ENCODE measurements at places on chromosomes 13 and 19. TPM values are rescaled to one million over a fixed set of nuclear protein-coding genes. Genes with fewer than 3 reads are reported as not detected.

The ZNF581 gene
- polyA plus RNA-seq = 24.9 TPM

The KIR3DL1 gene
- not detected for polyA plus RNA-seq

The URAD gene
- not detected for polyA plus RNA-seq

The PPM1N gene
- 10.5 TPM for polyA plus RNA-seq

The CAB39L gene
- polyA plus RNA-seq = 2.3 TPM

The RNF113B gene
- not detected for polyA plus RNA-seq

The LPAR2 gene
- polyA plus RNA-seq = 5.2 TPM

GRCh38 chr13:92255526-92255925 is 857.1 kb downstream of the GPC5 start:
- no peak for DNase-seq

DNA sequence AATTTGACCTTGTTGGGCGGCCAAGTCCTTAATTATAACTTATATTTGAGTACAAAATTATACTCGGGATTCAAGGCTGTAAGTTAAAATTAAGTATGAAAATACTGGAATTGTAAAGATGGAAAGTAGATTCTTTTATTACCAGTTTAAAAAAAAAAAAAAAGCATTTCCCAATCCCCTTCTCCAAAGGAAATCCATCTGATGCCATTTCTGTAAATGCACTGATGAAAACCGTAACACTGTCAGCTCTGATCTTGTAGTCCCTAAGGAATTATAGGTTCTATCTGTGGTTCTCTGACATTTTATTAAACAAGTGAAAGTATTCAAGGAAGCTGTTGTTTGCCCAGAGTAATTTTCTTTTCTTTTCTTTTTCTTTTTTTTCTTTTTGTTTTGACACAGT is 41.6 kb upstream of the HNRNPA1L2 start:
- no peak for DNase-seq

DNA sequence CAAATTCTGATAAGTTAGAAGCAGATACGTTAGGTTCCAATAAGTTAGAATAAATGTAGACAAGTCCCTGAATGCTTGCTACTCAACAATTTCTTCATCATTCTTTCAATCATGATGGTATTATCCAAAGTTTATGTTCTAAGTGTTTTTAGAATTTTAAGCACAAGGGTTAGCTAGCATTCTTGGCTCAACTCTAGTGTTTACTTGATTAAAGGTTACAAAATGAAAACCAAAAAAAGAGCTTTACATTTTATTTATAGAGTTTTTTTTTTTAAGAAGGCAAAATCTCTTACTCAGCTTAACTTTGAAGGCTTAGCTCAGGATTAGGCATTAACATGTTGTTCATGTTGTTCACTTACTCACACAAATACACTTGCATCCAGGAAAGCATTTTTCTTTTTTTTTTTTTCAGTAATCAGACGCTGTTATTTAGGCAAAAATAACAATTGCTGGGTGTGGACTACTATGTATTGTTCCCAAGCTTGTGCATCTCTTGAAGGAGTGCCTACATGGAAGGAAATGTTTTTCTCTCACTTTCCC is 420.6 kb downstream of the DCT start:
- no peak for DNase-seq

DNA sequence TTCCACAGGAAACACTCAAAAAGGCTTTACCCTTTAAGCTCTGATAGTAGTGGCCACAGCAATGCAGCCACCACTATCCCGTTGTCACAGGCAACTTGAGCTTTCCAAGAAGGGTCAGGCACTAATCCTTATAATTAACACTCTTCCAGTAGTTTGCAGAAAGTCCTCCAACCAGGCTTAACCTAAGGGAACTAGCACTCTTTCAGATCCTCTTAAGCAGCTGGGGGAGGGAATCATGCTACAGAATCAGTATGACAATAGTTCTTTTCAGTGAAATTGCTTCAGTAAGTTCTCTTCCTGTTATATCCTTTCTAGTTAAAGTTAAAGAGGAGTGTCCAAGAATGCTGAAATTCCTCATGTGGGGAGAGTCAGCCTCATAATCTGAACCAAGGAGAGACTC is 82.2 kb downstream of the TNFSF11 start:
- no peak for DNase-seq

DNA sequence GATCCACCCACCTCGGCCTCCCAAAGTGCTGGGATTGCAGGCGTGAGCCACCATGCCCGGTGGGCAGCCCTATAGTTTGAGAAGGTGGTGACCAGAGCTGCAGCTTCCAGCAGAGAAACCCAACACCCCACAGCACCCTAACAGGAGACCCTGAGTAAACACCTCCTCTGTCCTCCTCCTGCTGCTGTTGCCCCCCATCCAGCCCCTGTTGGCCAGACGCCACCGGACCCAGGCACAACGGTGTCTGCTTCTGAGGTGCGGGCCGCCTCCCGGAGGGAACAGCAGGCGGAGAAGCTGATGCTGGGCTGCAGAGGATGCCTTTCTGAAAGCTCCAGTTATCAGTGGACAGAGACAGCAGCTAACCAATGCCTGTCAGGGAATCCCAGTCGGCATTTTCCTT is 175.5 kb downstream of the COL4A1 start:
- DNase-seq = no peak

DNA sequence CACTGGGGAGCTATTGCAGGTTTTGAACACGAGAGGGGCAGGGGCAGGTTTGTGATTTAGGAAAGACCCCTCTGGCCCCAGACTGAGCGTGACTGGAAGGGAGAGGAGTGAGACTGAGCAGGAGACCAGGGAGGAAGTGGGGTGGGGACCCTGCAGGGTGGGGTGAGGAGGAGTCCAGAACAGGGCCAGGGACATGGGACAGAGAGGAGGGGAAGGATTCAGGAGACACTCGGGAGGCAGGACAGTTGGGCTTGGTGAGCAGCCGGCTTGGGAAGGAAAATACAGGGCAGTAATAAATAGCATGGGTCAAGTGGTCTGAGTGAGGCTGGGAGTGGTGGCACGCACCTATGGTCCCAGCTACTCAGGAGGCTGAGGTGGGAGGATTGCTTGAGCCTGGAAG is 9.4 kb downstream of the FOSB start:
- DNase-seq = no peak

GRCh38 chr19:1080360-1081161 is 13.6 kb downstream of the ARHGAP45 start:
- no peak for DNase-seq

DNA sequence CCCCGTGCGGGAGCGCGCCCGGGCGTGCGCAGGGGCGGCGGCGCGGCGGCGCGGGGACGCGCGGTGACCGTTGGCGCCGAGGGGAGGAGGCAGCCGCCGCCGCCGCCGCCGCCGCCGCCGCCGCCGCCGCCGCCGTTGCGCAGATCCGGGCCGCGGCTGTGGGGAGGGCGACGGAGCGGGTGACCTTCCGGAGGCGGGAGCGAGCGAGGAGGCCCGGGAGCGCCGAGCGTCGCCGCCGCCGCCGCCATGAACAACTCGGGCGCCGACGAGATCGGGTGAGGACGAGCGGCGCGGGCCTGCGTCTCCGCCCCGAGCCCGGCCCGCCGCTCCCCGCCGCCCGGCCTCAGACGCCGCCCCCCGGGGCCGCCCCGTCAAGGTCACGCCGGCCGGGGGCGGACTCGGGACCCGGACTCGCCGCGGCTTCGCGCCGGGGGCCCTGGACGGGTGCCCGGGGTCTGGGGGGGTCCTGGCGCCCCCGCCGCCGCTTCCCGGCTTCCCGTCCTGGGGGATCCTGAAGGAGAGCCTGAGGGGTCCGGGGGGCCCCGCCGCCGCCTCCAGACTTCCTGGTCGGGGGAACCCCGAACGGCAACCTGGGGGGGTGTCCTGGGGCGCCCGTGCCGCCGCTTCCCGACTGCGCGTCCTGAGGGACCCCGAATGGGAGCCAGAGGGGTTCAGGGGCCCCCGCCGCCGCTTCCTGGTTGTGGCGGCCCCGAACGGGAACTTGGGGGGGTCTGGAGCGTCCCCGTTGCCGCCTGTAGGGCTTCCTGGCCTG is at the start of gene DAZAP1:
TSS of gene DAZAP1 (plus strand) at position 59 of the 772 bp plus-strand sequence. CDS start at position 247, 188 bp downstream.
- DNase-seq = no peak

- no peak for DNase-seq
Observed at GRCh38 chr13:35617420-35617819, 140.9 kb upstream of the MAB21L1 start.

- no peak for DNase-seq
Observed at GRCh38 chr13:100815476-100816046, 141.0 kb upstream of the TMTC4 start.

DNA sequence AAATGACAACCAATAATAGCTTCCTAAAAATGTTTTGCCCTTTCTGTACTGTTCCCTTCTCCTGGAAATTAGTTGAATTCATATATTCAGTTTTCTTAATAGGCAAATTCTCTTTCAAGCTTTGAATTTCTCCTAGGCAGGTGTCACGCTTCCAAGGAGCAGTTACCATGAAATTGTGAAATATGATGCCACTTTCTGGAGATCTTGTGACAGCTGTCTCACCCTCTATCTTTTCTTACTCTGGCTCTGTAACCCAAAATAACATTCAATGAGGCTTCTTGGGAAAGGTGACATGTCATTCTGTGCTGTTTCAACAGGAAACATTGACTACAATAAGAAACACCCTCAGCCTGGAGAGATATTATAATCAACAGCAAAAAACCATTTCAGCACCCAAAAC is 80.3 kb upstream of the MRI1 start:
- no peak for DNase-seq

GRCh38 chr19:926589-927350 is 935 bp downstream of the ARID3A start:
- no peak for DNase-seq

DNA sequence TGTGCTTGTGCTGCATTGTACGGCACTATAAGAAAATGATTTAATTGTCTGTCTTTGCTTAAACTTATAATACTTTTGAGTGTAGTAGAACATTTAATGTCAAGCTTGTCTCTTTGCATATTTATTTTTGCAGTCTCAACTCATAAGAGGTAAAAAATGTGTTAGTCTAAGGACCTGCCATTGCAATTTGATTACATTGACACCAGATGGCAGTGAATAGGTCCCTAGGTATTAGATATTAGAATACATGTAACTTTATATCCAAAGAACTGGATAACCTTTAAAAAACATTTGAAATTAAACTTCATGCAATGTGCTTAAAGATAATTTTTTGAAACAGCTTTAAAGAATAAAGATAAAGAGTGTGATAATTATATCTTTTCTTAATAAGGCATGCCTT is 1421.3 kb downstream of the OLFM4 start:
- no peak for DNase-seq

GRCh38 chr13:113544071-113544891 is 40.3 kb upstream of the TFDP1 start:
- no peak for DNase-seq

GRCh38 chr13:45718063-45718462 is 15.9 kb downstream of the CBY2 start:
- DNase-seq = peak; percentile 6
